Right atrium auricular region (tissue), 2 donors: ENCODE measurements at places on chromosomes 16 and 17. TPM values are rescaled to one million over a fixed set of nuclear protein-coding genes. Genes with fewer than 3 reads are reported as not detected.

Gene RFNG
- total RNA-seq, result 21.4 TPM

Gene CLDN6
- not detected for total RNA-seq

Gene HYDIN
- total RNA-seq, result 1.2 TPM

Gene CIAO2B
- total RNA-seq, result 75.3 TPM

Gene HEATR3
- 5.6 TPM for total RNA-seq

Gene ST6GALNAC1
- 2.4 TPM for total RNA-seq

Gene DHRS7C
- total RNA-seq, result 201 TPM

Gene CSH2
- total RNA-seq, result not detected

Gene KRTAP4-4
- total RNA-seq, result not detected

Gene CDH8
- total RNA-seq, result not detected
